ENCODE measurements at places on chromosomes 6 and 20.

DNA sequence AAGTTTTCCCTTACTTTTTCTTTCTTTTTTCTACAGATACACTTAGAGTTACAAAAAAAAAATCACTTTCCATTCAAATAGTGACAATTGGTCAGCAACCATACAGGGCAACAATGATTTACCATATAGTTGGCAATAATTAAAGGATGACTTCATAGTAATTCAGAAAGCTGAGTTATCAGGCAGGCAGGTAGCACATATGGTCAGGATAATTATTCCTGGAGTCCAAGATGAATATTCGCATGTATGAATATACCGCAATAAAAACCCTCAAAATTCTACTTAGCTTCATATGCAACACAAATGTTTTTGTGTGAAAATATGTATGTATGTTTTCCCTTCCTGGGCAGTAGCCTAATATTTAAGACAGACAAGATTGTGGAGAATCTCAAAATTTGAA is 34.5 kb downstream of the COL19A1 start:
- no peak for DNase-seq

- DNase-seq: peak; percentile 61
These were observed 35.1 kb downstream of the SYNJ2 start for GRCh38 chr6:158016571-158017383.

DNA sequence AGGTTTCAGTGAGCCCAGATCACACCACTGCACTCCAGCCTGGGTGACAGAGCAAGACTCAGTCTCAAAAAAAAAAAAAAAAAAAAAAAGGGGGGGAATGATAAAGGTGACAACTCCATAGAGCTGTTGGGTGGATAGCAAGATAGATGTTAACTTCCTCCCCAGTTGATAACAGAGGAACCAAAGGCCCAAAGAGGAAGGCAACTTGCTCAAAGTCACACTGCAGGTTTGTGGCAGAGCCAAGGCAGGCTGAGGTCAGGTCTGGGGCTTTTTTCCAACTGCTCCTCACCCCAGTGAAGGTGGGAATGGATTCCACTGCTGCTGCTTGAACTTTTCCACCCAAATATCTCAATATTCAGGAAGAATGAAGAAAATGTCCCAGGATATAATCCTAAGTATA is 26.7 kb downstream of the HCK start:
- DNase-seq: no peak

DNA sequence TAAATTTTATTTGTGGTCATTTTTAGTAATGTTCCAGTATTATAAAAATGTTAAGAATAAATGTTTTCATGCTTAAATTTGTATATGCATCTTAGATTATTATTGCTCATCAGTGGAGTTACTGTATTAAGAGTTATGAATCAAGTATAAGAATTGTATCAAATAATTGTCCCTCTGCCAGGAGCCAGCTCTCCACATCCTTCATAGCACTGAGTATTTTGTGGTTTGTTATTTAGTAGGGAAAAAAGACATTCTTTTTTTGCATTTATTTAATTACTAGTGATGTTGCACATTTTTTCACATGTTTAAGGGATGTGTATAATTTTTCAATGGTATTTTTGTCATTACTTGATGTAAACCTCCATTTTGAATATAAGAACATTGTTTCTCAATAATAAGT is 102.0 kb downstream of the ADGRB3 start:
- DNase-seq: no peak

- no peak for DNase-seq
These were observed 57.1 kb downstream of the PSMG4 start for GRCh38 chr6:3315841-3316240.

DNA sequence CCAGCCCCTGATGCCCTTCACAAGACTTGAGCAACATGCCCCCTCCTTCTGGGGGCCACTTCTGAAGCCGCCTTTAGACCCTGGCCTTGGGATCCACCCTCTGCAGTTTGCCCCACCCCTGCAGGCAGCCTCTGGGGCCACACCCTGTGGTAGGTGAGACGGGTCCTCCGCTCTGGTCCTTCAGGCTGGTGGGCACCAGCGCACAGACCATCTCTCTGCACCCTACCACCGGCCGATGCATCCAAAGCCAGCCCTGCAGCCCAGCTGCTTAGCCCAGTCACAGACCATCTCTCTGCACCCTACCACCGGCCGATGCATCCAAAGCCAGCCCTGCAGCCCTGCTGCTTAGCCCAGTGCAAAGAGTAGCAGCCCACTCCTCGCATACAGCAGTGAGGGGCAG is 159.3 kb upstream of the ECI2 start:
- DNase-seq: no peak

GRCh38 chr6:37473364-37474095 is 26.2 kb downstream of the CCDC167 start:
- peak; percentile 90 for DNase-seq

- peak; percentile 90 for DNase-seq
These were observed 61.6 kb downstream of the RAB44 start for GRCh38 chr6:36759148-36759759.

GRCh38 chr20:50582591-50583234 is 72.5 kb downstream of the PTPN1 start:
- no peak for DNase-seq

GRCh38 chr20:14997791-14998190 is 660.4 kb upstream of the FLRT3 start:
- no peak for DNase-seq

GRCh38 chr20:31675828-31676608 is 38.3 kb downstream of the COX4I2 start:
- peak; percentile 35 for DNase-seq

DNA sequence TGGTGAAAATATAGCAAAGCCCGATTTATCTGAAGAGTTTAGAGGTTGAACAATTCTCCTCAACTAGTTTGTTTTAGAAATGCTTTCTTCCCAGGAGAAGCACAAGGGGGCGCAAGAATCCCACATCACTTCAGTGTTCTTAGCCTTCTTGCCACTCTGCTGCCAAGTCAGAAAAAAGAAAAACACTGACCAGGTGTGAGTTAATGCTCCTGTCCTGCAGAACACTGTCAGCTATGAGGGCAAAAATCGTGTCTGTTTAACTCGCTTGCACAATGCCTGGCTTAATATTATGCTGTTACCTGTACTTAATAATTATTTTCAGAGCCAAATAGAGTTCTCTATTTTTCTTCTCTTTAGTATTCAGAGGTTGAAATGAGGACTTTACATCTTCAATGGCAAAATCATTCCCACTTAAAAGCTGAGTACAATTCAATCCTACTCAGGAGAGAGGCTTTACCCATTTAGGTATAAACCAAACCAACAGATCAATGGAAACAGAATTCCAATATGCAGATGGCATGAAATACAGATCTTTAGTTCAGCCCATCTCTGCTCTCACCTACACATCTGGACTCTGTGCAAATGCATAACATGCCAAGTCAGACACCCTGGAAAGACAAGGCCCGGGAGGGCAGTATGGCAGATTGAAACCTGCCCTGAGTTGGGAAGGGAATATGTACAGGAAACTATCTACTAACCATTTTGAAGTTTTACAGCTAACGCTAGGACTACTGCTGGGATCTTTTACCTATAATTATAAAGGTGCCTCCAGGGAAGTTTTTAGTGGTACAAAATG is 71.4 kb upstream of the TULP1 start:
- DNase-seq: peak; percentile 92

- peak; percentile 12 for DNase-seq
These were observed 5.3 kb upstream of the FBXO9 start for GRCh38 chr6:53059648-53060589.

DNA sequence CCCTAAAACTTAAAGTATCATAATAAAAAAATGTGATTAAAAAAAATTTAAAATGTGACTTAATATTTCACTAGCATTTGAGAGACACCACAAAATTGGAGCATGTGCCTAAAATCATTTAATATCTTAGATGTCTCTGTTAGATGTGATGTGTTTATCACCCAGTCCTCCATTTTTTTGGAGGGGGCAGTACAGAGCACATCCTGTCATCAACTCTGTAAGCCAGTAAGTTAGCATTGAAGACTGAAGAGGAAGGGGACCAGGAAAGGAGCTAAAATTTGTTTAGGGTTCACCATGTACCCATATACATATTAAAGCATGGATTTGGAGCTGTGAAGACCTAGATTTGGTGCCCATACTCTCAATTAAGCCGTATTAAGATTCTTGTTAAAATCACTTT is 30.7 kb upstream of the ADIG start:
- no peak for DNase-seq

DNA sequence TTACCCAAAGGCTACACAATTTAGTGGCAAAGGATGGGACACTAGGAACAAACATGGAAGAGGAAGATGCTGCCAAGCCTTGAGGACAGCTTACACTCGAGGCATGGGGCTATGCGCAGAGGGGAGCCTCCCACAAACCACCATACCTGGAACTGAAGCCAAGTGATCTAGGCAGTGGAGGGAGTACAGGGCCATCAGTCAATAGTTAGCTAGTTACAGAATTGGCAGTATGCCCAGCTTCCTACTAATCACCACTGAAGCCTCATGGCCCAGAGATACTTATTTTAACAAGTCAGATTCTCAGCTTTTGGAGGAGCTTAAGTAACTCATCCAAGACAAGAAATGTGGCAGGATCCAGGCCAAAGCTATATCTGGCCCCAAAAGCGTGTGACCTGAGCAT is 226.6 kb upstream of the MOCS1 start:
- peak; percentile 2 for DNase-seq

GRCh38 chr6:169074526-169074925 is 179.1 kb downstream of the THBS2 start:
- DNase-seq: no peak

- peak; percentile 37 for DNase-seq
These were observed at the start of gene LIN28B for GRCh38 chr6:104956731-104957294. Gene LIN28B, plus strand, starts transcription at chr6:104957107. Its CDS starts 144 bp downstream, at chr6:104957251.

GRCh38 chr6:119481976-119482375 is 132.4 kb upstream of the MAN1A1 start:
- no peak for DNase-seq

GRCh38 chr6:16267428-16268263 is 29.3 kb downstream of the GMPR start:
- DNase-seq: no peak

DNA sequence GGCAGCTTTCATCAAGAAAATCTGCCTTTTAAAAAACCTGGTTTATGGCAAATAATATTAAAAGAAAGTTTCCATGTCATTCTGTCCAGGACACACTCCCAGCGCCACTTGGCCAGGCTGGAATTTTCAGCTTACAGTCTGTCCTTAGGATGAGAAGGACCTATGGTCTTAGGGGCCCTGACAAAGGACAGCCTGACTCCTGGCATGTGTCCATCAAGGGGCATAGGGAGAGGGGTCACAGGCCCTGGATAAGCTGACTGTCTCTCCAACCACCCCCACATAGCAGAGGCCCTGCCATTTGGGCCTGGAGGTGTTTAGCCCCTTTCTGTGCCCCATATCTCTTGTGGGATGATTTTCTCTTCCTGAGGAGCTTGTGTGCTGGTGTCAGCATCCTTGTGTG is 60.6 kb downstream of the ADTRP start:
- no peak for DNase-seq

DNA sequence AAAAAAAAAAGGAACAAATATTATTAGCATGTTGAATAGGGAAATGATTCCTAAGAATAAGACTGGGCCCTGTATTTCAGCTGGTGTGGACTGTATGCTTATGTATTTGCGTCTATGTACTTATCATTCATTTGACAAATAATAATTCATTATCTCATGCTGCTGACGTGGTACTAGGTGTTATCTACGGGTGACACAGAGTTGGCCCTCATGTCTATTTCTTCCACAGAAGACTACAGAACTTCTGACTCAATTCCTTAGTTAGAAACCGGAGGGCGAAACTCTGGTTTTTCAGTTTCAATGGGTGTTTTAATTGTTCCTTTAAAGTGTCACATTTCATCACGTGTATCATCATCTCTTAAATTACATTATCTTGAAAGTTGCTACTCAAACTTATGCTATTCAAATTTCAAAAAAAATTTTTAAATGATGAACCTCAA is 305.9 kb downstream of the CLIC5 start:
- DNase-seq: no peak

DNA sequence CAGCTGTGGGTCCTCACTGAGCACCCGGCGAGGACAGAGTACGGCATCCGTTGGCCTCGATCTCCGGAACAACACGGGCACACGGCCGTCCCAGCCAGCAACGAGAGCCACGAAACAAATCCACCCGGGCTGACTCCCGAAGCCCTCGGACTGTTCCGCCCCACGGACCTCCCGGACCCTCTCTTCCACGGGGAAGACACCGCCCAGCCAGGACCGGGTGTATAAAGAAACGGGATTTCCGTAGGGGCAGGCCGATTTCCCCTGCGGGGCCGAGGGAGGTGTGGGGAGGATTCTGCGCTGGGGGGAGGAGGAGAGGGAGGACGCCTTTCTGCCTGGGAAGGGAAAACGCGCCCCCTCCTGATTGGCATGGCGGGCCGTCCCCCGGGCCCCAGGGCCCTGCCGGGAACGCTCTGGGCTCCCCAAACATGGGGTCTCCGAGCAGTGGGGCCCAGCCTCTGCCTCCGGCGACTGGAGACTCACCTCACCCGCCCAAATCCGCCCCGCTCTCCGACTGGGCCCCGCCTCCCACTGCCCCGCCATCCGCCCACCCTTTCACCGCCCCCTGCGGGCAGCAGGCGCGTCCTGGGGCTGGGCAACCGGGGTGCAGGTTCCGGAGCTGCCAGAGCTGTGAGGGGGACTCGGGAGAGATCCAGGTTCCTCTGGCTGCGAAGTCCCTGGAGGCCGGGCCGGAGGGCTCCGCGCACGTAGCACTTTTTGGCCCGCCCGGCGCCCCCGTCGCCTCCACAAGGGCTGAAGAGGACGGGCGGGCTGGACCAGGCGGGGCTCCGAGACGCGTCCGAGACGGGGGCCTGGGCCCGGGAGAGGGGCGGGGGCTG is 679 bp upstream of the PPDPF start:
- peak; percentile 80 for DNase-seq

- peak; percentile 24 for DNase-seq
These were observed 11.6 kb upstream of the MAN1A1 start for GRCh38 chr6:119361209-119361608.

- DNase-seq: no peak
These were observed 282.1 kb downstream of the THBS2 start for GRCh38 chr6:168971549-168971948.

GRCh38 chr6:105726902-105727655 is 324.2 kb upstream of the PREP start:
- no peak for DNase-seq

- no peak for DNase-seq
These were observed 739.0 kb downstream of the CBLN4 start for GRCh38 chr20:55266361-55266760.

- DNase-seq: no peak
These were observed 13.9 kb downstream of the ZNF217 start for GRCh38 chr20:53579581-53580375.

- DNase-seq: peak; percentile 91
These were observed 67.4 kb upstream of the SNRPB2 start for GRCh38 chr20:16662467-16662866.

DNA sequence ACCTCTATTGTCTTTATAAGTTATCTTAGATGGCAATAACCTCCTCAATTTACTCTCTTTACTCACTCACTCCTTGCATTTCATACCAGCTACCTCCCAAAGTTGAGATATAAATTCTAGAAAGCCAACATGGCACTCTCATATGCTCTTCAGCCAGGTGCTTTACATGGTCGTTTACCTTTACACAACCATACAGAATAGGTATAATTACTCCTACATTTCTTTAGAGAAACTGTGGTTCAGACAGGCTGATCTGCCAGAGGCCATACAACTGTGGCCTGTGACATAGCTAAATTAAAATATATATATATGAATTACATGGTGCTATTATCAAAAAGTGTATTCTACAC is 45.7 kb downstream of the HBS1L start:
- DNase-seq: no peak
